Naive B cell (primary cell): ENCODE measurements at places on chromosomes 4 and X.

GRCh38 chrX:51747671-51748070 lies 4.4 kb downstream of the GSPT2 start:
- H3K27ac ChIP-seq, result no peak overlapping the region
- peaks cover 13% of the 10 kb centered on the region for H3K4me1 ChIP-seq
- peaks cover 11% of the 10 kb centered on the region for H3K36me3 ChIP-seq
- H3K4me3 ChIP-seq, result no peak overlapping the region
- no peaks in the 10 kb centered on the region for H3K27me3 ChIP-seq

GRCh38 chr4:38624311-38624710 lies 39.7 kb upstream of the KLF3 start:
- H3K27me3 ChIP-seq, result no peaks in the 10 kb centered on the region
- H3K36me3 ChIP-seq, result peaks cover 6% of the 10 kb centered on the region
- no peak overlapping the region for H3K27ac ChIP-seq
- no peak for DNase-seq

- no peaks in the 10 kb centered on the region for H3K27me3 ChIP-seq
- H3K4me3 ChIP-seq, result peak overlapping the region; percentile 40
- peak; percentile 76 for DNase-seq
- H3K27ac ChIP-seq, result peak overlapping the region; percentile 87
- peaks cover 5% of the 10 kb centered on the region for H3K36me3 ChIP-seq
- H3K4me1 ChIP-seq, result peaks cover 32% of the 10 kb centered on the region
These were observed 6.8 kb upstream of the VSIG4 start for GRCh38 chrX:66046612-66047235.

GRCh38 chr4:77347351-77347966 lies 190.5 kb downstream of the CCNG2 start:
- H3K36me3 ChIP-seq, result peaks cover 7% of the 10 kb centered on the region
- H3K4me1 ChIP-seq, result no peaks in the 10 kb centered on the region
- H3K27ac ChIP-seq, result no peak overlapping the region
- H3K27me3 ChIP-seq, result no peaks in the 10 kb centered on the region
- no peak overlapping the region for H3K4me3 ChIP-seq

DNA sequence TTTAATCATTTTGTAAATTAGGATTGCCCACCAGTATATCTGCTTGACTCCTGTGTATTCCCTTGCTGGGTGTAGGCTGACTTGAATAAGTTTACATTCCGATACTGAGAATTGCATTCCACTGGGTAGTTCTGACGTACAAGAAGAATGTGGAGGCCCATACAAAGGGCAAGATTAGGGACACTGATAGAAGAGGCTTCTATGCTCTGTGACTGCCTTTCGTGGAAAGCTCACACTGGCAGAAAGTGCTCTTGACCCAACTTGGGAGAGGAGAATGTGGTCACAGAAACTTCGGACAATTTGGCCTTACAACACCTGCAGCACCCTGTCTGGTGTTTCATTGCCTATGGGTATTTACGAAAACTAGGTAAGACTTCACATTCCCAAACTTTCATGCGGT lies 126.3 kb downstream of the RAPGEF2 start:
- H3K27me3 ChIP-seq, result no peaks in the 10 kb centered on the region

GRCh38 chrX:9899640-9900111 lies 67.5 kb upstream of the CLDN34 start:
- H3K27ac ChIP-seq, result no peak overlapping the region
- H3K36me3 ChIP-seq, result no peaks in the 10 kb centered on the region
- peaks cover 12% of the 10 kb centered on the region for H3K27me3 ChIP-seq
- H3K4me1 ChIP-seq, result no peaks in the 10 kb centered on the region
- no peak overlapping the region for H3K4me3 ChIP-seq
- DNase-seq, result no peak

GRCh38 chr4:24802648-24803047 lies 7.3 kb downstream of the SOD3 start:
- H3K27ac ChIP-seq, result no peak overlapping the region
- no peak overlapping the region for H3K4me3 ChIP-seq
- H3K27me3 ChIP-seq, result peaks cover 38% of the 10 kb centered on the region

GRCh38 chr4:24513718-24514117 lies 70.6 kb downstream of the DHX15 start:
- H3K4me3 ChIP-seq, result no peak overlapping the region
- H3K36me3 ChIP-seq, result no peaks in the 10 kb centered on the region
- DNase-seq, result no peak
- no peaks in the 10 kb centered on the region for H3K4me1 ChIP-seq

DNA sequence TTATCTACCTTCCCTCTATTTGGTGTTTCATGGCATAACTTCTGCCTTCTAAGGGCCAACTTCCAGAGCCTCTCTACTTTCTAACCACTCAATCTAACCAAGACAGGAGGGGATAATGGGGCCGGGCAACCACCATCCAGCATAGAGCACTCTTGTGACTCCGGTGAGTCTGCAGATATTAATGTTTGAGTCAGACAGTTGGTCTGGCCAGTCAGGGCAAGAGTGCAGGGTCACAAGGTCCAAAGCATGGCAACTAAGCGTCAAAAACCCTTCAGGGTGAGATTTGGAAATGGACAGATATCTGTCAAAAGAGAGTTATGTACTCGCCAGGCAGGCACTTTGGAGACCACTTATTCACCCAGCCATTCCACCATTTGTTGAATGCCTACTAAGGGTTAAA lies 105.0 kb downstream of the PALLD start:
- no peak overlapping the region for H3K27ac ChIP-seq
- H3K27me3 ChIP-seq, result no peaks in the 10 kb centered on the region
- no peaks in the 10 kb centered on the region for H3K36me3 ChIP-seq
- H3K4me3 ChIP-seq, result no peak overlapping the region
- DNase-seq, result no peak
- no peaks in the 10 kb centered on the region for H3K4me1 ChIP-seq

DNA sequence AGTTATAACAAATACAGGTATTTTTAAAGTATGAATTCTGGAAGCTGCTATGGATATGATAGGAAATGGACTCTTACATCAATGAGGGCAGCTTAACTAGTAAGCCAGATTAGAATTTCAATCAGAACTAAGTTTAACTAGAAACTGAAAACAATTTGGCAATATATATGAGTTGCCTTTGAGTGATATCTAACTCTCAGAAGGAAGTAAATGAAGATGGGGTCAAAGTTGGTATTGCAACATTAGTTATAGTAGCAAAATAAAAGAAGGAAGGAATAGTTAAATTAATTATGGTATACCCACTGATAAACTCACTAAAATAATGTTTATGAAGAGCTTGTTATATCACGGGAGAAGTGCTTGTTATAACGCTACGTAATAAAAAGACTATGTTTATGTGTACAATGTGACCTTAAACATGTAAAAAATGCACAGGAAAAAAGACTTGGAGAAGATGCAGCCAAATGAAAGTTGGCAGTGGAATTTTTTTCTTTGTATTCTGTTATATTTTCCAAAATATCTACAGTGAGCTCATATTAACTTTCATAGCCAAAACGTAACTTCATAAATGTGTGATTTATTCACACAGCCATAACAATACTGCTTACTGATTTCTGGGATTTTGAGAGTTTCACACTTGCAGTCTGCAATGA lies 34.5 kb downstream of the PHKA2 start:
- no peaks in the 10 kb centered on the region for H3K27me3 ChIP-seq
- H3K4me1 ChIP-seq, result no peaks in the 10 kb centered on the region
- H3K27ac ChIP-seq, result no peak overlapping the region

GRCh38 chr4:142778900-142779299 lies 67.2 kb downstream of the INPP4B start:
- no peaks in the 10 kb centered on the region for H3K36me3 ChIP-seq
- DNase-seq, result no peak
- no peaks in the 10 kb centered on the region for H3K4me1 ChIP-seq
- no peak overlapping the region for H3K4me3 ChIP-seq
- H3K27me3 ChIP-seq, result no peaks in the 10 kb centered on the region
- H3K27ac ChIP-seq, result no peak overlapping the region

- H3K4me3 ChIP-seq, result no peak overlapping the region
- no peak overlapping the region for H3K27ac ChIP-seq
- no peaks in the 10 kb centered on the region for H3K27me3 ChIP-seq
- peaks cover 21% of the 10 kb centered on the region for H3K36me3 ChIP-seq
- no peak for DNase-seq
These were observed 180.8 kb upstream of the MAB21L2 start for GRCh38 chr4:150401083-150401687.

DNA sequence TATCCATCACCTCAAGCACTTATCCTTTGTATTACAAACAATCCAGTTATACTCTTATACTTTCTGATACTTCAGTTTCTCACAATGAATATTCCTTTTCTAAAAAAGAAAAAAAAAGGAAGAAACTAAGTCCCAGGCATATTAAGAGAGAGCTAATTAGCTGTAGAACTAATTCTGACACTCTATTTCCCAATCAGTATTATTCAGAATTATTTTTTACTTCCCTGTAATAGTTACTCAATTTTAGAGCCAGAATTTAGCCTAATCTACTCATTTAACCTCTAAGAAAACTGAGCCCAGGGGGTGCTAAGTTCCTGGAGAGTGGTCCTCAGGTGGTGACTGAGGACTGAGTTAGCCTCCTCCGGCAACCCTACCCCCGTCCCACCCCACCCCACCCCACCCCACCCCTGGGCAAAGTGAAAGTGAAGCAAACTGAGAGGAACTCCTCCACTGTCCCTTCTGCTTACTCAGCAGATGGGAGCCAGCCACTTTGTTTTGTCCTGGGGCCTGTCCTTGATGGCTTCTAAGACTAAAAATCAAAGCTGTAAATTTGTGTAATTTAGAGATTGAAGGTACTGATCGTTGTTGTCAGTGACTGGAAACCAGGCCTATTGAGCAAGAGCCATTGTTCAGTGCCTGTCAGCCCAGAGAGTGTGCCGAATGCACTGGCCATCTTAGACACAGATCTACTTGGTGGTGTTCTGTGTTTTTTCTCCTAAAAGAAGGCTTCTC lies 162.1 kb downstream of the CBR4 start:
- no peaks in the 10 kb centered on the region for H3K4me1 ChIP-seq
- no peak for DNase-seq
- H3K4me3 ChIP-seq, result no peak overlapping the region
- H3K27ac ChIP-seq, result no peak overlapping the region
- H3K36me3 ChIP-seq, result no peaks in the 10 kb centered on the region
- H3K27me3 ChIP-seq, result peaks cover 19% of the 10 kb centered on the region

- H3K4me1 ChIP-seq, result no peaks in the 10 kb centered on the region
- no peaks in the 10 kb centered on the region for H3K36me3 ChIP-seq
- no peak overlapping the region for H3K27ac ChIP-seq
- H3K27me3 ChIP-seq, result peaks cover 19% of the 10 kb centered on the region
- DNase-seq, result peak; percentile 4
These were observed 91.3 kb upstream of the WDR44 start for GRCh38 chrX:118254611-118255010.

DNA sequence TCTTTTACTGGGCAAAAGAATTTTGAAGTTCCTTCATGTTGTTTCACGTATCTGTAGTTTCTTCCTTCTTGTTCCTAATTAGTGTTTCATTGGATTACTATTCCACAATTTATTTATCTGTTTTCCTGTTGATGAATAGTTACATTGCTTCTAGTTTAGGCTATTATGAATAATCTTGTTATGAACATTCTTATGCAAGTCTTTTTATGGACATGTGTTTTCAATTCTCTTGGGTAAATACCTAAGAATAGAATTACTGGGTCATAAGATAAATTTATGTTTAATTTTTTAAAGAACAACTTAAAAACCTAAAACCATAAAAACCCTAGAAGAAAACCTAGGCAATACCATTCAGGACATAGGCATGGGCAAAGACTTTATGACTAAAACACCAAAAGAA lies 70.9 kb upstream of the RXFP1 start:
- no peaks in the 10 kb centered on the region for H3K36me3 ChIP-seq
- H3K27ac ChIP-seq, result no peak overlapping the region
- no peak overlapping the region for H3K4me3 ChIP-seq
- no peaks in the 10 kb centered on the region for H3K4me1 ChIP-seq

DNA sequence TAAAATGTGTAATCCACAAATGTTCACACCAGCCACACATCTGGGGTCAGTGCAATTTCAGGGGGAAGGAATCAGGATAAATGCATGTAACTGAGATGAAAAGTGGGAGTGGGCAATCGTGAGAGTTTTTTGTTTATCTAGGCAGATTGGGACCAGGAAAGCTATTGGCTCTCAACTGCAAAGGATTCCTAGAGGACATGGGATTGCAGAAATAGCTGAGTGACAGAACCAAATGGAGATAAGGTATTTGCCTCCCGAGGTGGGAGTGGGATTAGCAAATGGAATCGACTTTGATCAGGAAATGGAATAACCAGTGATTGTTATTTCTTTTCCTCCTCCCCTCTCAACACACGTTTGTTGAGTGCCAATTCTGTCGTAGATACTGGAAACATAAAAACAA lies 38.9 kb upstream of the GJB1 start:
- no peak overlapping the region for H3K27ac ChIP-seq
- no peaks in the 10 kb centered on the region for H3K36me3 ChIP-seq
- H3K4me3 ChIP-seq, result no peak overlapping the region
- DNase-seq, result no peak
- H3K4me1 ChIP-seq, result peaks cover 5% of the 10 kb centered on the region
- H3K27me3 ChIP-seq, result no peaks in the 10 kb centered on the region

- H3K27ac ChIP-seq, result no peak overlapping the region
- DNase-seq, result no peak
- no peaks in the 10 kb centered on the region for H3K27me3 ChIP-seq
- H3K4me3 ChIP-seq, result no peak overlapping the region
These were observed 261.6 kb downstream of the IQCM start for GRCh38 chr4:149553959-149554520.

DNA sequence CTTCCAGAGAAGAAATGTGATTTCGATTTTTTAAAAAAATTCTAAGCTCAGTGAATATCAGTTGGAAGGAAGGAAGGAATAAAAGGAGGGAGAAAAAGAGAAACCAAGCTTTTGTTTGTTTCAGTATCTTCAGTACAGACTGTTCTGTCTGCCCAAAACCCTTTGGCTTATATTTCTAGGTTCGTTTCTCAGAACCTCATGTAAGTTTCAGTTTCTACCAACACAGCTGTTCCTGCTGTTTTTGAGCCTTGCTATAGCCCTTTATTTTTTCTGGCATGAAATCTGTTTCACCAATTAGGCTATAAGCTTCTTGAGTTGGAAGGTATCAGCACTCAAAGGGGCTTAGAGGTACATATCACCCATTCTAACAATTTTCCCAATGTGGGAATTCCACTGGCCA lies 157.9 kb downstream of the GBA3 start:
- H3K4me3 ChIP-seq, result no peak overlapping the region
- no peak for DNase-seq
- peaks cover 5% of the 10 kb centered on the region for H3K27me3 ChIP-seq
- no peak overlapping the region for H3K27ac ChIP-seq
- no peaks in the 10 kb centered on the region for H3K36me3 ChIP-seq
- H3K4me1 ChIP-seq, result no peaks in the 10 kb centered on the region

DNA sequence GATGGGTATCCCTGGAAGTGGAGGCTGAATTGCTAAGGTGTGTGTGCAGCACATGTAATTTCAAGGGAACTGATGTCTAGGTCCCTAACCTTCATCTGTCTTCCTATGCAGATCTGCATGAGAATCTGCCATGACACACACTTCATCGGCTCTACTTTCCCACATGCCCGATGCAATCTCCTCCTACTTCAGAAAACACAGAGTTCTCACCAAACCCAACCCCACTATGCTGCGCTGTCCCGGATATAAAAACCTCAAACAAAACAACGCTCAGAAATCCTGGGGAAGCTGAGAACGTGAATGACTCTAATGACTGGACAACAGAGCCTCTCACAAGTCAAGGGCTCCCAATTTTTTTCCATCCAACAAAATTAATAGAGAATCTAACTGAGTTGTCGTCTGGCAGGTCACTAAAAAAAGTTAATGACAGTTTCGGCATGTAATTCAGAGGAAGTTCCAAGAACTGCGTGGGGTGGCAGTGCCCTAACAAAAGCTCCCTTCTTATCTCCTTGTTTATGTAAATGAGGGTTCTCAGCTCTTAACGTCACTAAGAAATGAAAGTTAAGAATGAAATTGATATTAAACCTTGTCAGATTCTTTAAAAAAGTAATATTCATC lies 39.0 kb downstream of the STX18 start:
- DNase-seq, result no peak
- H3K4me3 ChIP-seq, result peak overlapping the region; percentile 69
- no peaks in the 10 kb centered on the region for H3K27me3 ChIP-seq
- peaks cover 15% of the 10 kb centered on the region for H3K4me1 ChIP-seq
